ENCODE measurements at places on chromosomes 4 and X.

DNA sequence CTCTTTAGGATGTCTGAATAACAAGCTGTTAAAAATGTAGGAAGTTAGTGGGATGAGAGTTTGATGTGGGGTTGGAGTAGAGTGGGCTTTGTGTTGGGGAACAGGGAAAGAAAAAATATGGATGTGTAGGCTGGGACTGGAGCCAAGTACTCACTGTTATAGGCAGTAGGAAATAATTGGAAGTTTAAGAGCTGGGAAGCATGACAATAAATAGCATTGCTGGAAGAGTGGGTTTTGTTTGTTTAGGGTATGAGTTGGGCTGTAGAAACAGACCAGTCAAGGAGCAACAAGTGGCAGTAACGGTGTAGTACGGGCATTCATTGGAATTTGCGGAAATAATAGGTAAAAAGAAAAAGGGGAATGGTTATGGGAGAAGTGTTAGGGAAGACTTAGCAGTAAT, 81.6 kb downstream of the KDM6A start:
- ATAC-seq = no peak

- no peak for ATAC-seq
These were observed 875 bp downstream of the RGS12 start for GRCh38 chr4:3293401-3294391.

DNA sequence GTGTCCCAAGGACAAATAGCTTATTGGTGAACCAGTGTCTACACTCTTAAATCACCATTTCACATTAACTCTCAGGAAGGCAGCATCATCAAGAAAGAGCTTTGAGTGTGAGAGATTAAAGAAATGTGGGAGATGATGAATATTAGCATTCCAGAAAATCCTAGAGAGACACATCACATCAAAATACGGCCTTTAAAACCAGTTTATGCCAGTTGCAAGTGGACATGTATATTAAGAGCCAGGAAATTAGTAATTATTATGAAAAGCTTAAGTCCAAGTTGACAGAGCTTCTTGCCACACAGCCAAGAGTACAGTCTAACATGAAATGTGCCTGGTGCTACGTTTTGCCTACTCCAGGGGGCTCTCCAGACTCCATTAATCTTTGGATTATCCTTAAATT, 503.0 kb upstream of the BOD1L1 start:
- ATAC-seq = no peak

- ATAC-seq = no peak
These were observed 55.5 kb downstream of the BMPR1B start for GRCh38 chr4:94813221-94813620.

GRCh38 chr4:67725981-67726380, 25.0 kb upstream of the UBA6 start:
- no peak for ATAC-seq

- ATAC-seq = no peak
These were observed 176.2 kb upstream of the GPRIN3 start for GRCh38 chr4:89483833-89484232.

DNA sequence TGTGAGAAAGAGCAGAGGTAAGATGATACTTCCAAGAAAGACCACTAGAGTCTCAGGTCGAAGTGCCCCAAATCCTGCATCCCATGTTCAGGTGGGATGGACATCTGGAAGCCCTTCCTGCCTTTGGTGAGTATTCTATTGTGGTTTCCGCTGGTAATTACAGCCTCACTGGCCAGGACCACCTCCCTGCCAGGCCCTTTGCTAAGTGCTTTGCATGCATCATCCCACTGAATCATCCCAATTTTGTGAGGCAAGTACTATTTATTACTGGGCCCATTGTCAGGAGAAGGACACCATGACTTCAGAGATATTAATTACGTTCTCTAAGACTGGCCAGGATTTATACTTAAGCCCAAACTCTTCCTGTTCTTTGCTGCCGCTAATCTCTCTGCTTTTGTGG, 10.7 kb upstream of the PASD1 start:
- no peak for ATAC-seq

DNA sequence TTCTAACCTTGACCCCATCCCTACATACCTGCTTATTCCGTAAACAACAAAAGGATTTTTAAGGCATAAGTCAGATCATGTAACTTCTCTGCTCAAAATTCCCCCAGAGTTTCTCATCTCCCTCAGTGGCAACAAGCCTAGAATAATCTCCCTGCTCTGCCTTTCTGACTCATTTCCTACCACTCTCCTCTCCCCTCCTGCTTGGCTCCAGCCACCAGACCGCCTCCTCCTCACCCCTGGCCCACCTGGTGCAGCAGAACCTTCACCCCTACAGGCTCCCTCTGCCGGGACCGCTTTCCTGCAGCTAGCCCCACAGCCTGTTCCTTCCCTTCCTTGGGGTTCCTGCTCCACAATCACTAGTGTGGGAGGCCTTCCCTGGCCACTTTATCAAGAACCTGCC, 32.1 kb downstream of the TSPAN5 start:
- ATAC-seq = peak; percentile 79

DNA sequence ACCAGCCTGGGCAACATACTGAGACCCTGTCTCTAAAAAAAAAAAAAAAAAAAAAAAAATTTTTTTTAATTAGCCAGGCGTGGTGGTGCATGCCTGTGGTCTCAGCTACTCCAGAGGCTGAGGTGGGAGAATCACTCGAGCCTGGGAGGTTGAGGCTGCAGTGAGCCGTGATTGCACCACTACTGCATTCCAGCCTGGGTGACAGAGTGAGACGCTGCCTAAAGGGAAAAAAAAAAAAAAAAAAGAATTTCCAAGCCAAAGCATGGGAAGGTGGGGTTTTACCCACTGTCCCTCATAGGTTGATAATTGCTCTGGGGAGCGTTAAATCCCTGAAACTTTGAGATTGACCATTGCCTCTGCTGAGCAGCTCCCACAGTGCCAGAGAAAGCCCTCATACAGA, 427.5 kb downstream of the BCOR start:
- no peak for ATAC-seq

GRCh38 chr4:111494471-111494870, 650.8 kb upstream of the FAM241A start:
- ATAC-seq = no peak

DNA sequence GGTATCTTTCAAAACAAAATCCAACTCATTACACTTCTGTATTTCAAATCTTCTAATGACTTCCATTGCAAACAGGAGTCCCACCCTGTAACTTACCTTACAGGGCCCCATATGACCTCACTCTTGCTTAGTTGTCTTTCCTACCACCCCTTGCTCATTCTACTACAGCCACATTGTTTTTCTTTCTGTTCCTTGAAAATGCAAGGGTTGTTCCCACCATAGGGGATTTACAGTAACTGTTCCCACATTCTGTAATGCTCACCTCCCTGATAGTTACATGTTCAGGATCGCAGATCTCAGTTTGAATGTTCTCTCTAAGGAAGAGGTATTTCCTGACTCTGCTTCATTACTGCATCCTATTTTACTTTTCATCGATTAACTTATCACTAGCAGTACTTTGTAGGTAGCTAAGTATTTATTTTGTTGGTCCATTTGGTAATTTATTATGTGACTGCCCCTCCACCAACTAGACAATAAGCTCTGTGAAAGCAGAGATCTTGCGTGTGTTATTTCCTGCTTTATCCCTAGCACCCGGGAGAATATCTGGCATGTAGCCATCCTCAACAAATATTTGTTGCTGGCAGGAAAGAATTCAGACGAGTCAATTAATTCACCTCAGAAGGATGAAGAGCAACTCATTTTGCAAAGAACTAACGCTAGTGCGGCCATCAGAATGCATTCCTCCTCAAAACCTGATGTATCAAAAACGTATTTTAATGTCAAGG, 21.4 kb downstream of the MAOB start:
- ATAC-seq = peak; percentile 31

All from esophagus mucosa (tissue), 1 donor.